ENCODE measurements at places on chromosomes 5 and 9.
A peak's percentile ranks its signal among the peaks of the same experiment; 100 is the strongest.

GRCh38 chr5:129973716-129974426, 69.6 kb downstream of the CHSY3 start:
- peak; percentile 38 for DNase-seq

GRCh38 chr5:125149110-125149509, 402.7 kb upstream of the ZNF608 start:
- DNase-seq = no peak

DNA sequence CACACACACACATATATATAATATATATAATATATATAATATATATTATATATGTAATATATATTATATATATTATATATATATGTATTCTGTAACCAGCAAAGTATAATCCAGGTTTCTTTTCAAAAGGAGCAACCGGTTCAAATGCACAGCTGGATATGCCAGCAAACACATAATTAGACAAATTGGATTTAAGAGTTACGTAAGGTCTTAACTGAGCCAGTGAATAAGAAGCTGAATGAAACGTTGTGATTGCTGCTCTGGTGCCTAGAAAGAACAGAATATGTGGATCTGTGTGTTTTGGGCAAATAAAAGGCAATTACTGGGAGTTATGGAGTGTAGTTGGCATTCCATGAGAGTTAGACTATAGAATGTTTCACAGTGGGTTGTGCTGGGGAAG, 178.1 kb downstream of the SLF1 start:
- no peak for DNase-seq

GRCh38 chr5:153081385-153081784, 409.1 kb upstream of the GRIA1 start:
- no peak for DNase-seq

- DNase-seq = no peak
Measured at GRCh38 chr9:116368680-116369079, 215.1 kb downstream of the PAPPA start.

DNA sequence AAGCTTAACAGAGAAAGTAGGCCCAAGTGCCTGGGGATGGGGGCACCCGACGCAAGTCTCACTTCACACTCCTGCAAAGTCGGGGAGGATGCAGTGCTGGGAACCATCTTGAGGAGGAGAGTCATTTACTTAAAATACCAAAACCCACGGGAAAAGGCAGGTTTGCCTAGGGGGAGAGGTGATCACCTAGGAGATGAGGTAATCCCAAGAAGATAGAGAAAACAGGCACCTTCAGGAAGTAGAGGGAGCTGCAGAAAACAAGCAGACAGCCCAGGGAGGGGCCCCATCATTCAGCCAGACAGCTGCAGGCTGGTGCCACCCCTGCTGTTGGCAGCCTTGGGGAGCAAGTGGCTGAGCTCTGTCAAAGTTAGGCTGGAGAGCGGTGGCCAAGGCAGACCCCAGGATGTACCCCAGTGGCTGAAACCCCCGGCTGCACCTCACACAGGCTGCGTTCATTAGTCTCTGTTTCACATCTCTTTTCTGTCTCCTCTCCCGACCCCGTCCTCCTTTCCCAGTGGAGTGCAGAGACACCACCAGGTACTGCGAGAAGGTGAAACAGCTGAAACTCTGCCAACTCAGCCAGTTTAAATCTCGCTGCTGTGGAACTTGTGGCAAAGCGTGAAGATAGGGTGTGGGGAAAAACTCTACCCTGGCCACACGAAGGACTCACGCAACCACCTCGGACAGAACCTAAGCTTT, 124.9 kb downstream of the SAXO1 start:
- no peak for DNase-seq

DNA sequence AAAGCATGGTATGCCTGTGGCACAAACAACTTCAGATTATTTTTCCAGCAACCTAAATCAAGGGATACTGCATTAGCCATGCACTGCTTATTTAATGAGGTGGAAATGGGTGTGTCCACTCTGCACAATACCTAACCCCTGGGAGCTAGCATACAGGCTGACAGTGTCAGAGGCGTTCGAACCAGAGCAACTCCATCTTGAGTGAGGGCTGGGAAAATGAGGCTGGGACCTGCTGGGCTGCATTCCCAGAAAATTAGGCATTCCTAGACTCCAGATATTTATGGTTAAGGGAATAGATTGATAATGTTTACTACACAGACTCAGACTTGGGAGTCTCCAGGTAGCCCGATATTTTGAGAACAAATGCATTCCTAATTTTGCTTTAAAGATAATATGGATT, 2.8 kb downstream of the FGF1 start:
- no peak for DNase-seq

DNA sequence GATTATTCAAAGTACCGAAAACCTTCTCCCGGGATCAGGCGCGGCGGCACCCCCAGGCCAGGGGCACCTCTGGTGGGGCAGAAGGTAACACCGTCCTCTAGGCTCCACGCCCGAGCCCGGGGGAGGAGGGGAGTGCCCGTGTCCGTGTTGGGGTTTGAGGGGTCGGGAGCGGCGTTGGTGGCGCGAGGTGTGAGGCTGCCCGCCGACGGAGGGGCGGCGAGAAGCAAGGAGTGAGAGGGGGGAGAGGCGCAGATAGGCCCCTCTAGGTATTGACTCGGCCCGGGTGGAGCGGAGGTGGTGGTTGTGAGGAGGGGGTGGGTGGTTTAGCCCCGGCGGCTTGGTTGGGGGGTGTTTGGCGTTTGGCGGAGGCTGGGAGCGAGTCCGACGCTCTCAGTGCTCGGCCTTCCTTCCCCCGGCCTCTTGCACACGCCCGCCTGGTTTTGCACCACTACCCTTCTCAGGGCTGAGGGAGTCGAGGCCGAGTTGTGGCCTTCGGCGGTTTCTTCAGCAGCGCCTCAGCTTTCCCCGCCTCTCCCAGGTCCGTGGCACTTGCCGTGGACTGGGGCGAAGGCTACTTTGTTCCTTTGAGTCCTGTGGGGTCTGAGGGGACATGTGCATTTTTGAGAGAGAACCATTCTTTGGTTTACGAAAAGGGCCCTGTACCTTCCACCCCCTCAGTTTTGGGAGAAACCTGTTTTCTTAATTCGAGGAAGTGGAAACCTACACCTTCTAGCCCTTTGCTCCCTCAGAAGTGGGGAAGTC, 450 bp downstream of the GPBP1 start:
- DNase-seq = no peak

DNA sequence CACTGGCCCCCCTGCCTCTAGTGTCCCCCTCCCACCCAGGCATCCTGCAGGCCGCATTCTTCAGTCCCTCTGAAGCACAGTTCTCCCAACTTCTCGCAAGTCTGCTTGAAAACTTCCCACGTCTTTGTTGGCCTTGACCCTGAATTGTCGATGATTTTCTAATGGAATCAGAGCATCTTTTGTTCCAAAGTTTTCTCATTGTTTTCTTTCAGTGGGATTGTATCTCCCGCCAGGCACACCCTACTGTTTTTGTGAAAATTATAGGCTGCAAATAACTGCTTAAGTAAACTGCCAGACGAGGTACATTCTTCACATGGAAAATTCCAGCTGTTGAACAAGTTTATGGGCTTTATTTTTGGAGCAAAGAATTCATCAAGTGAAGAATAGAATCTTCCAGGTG, 122.6 kb upstream of the SLC25A48 start:
- DNase-seq = no peak
